ENCODE measurements at places on chromosomes 5 and 9. TPM values are rescaled to one million over a fixed set of nuclear protein-coding genes. Genes with fewer than 3 reads are reported as not detected.

Gene AQP7
- total RNA-seq = 13.3 TPM

DNA sequence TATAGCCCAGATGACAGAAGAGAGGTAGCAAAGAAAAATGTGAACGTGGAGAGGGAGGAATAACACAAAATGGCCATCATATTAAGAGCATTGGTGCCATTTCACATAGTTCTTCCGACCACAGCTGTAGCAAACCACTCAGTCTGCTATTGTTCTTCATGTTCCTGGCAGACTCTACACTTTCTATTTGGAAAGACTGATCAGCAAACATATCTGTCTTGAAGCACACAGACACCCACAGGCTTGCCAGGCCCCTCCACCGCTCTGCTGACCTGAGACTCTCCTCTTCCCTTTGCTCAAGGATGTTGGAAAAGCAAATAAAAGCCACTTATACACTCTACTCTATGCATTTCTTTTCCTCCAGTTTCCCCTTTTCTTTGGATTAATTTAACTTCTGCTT, 298.0 kb downstream of the FBXL7 start:
- no peak for DNase-seq
- H3K27me3 ChIP-seq = no peaks in the 10 kb centered on the region
- H3K4me1 ChIP-seq = peaks cover 3% of the 10 kb centered on the region
- H3K36me3 ChIP-seq = no peaks in the 10 kb centered on the region
- H3K4me3 ChIP-seq = no peak overlapping the region

- H3K27me3 ChIP-seq = no peaks in the 10 kb centered on the region
- DNase-seq = no peak
- peak overlapping the region; percentile 40 for H3K4me3 ChIP-seq
- peak overlapping the region; percentile 38 for H3K27ac ChIP-seq
Measured at GRCh38 chr5:43034591-43034968, 5.5 kb downstream of the ANXA2R start.

- H3K4me1 ChIP-seq = no peaks in the 10 kb centered on the region
- no peaks in the 10 kb centered on the region for H3K27me3 ChIP-seq
- no peaks in the 10 kb centered on the region for H3K36me3 ChIP-seq
- no peak for DNase-seq
- no peak overlapping the region for H3K27ac ChIP-seq
Measured at GRCh38 chr9:116566677-116567488, 120.2 kb upstream of the TRIM32 start.

Gene SLC6A7
- total RNA-seq = not detected

DNA sequence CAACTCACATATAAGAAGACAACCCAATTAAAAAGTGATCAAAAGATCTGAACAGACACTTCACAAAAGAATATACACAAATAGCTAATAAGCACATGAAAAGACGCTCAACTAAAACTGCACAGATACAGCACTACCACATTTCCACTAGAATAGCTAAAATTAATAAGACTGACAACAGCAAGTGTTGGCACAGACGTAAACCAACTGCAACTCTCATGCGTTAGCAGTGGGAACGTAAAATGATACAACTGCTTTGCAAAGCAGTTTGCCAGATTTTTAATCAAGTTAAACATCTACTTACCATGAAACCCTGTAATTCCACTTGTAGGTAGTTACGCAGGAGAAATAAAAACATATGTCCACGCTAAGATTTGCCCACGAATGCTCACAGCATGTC, 9.0 kb downstream of the SEMA4D start:
- DNase-seq = no peak
- no peaks in the 10 kb centered on the region for H3K27me3 ChIP-seq
- H3K27ac ChIP-seq = peak overlapping the region; percentile 94
- peak overlapping the region; percentile 10 for H3K4me3 ChIP-seq
- H3K4me1 ChIP-seq = peaks cover 39% of the 10 kb centered on the region

Gene HRCT1
- total RNA-seq = 4.9 TPM

Gene SCGB3A2
- not detected for total RNA-seq

DNA sequence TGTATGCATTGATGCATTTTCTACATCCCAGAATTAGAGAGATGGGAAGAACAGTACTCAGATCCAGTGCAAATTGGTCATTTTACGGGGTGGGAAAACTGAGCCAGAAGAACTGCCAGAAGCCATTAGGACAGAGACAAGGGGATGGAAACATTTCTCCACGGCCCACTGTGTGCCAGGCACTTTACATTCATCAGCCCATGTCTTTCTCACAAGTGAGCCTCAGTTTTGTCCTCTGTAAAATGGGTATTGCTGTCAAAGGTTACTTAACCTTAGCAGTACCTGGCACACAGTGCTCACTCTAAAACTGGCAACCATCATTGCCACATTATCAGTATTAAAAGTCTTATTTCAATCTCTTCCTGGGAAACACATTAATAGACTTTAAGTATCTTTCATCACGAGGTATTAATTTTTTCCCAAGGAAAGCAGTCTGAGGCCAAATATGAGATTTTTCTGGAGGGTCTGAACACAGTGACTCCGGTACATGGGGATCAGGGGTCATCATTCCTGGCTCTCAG, 5.2 kb downstream of the DUSP1 start:
- DNase-seq = peak; percentile 63
- peaks cover 14% of the 10 kb centered on the region for H3K36me3 ChIP-seq
- peaks cover 21% of the 10 kb centered on the region for H3K4me1 ChIP-seq
- peak overlapping the region; percentile 98 for H3K27ac ChIP-seq
- H3K27me3 ChIP-seq = no peaks in the 10 kb centered on the region

- H3K27ac ChIP-seq = no peak overlapping the region
- H3K27me3 ChIP-seq = no peaks in the 10 kb centered on the region
- H3K36me3 ChIP-seq = no peaks in the 10 kb centered on the region
- DNase-seq = no peak
- H3K4me3 ChIP-seq = no peak overlapping the region
Measured at GRCh38 chr9:137380606-137381005, 42.4 kb downstream of the EXD3 start.

DNA sequence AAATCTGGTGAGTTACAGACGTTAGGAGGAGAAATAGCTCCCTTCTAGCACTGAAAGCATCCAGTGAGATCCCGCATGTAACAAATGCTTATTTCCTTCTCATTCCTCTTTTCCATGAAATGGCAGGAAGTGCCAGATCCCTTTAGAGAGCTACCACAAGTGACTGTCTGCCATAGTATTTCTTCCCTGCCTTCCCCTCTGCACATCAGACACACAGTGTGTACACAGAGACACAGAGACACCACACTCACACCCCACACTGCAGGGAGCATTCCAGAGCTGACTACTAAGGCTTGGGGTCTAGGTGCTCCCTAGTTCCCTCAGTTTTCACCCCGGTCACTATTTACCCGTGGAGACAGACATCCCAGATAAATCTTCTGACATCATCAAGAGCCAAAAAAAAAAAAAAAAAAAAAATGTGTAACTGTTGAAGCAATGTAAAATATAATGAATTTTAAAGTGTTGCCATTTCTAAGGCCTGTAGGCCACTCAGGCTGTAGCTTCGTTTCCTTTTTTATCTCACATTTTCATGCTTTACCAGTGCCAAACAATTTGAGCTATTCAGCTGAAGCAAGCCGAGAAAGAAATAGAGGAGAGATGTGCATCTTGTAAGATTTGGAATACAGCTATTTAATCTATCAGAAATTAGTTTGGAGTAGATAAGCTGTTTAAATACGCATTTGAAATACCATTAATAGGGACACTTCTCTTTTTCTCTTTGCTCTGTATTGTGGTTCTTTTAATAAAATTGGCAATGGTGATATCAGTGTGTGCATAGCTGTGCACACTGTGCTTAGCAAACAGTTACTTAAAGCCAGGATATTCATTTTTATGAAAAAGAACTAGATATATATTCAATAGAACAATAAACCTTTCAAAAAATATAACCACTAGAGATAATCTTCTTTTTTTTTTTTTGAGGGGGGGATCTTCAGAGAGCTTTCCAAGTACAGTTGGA, 405.5 kb downstream of the PDE4D start:
- peak overlapping the region; percentile 32 for H3K27ac ChIP-seq
- DNase-seq = no peak
- no peak overlapping the region for H3K4me3 ChIP-seq
- peaks cover 39% of the 10 kb centered on the region for H3K4me1 ChIP-seq
- H3K36me3 ChIP-seq = no peaks in the 10 kb centered on the region

Gene SPATA31C1
- total RNA-seq = not detected

DNA sequence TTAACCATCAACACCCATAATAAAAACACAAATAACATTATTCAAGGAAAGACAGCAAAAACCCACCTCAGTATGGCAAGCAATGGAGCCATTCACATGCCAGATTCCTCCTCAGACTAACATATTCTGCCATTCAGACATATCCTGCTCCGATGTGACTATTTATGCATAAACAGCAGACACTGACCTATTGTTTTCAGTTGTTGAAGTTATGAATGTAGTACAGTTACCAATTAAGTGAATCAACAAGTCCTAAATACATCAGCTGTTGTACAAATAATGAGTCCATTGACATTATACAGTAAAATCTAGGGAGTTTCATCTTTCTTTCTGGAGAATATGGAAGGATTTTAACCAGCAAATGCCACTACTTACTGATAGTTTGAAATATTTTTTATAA, 131.7 kb downstream of the DENND1A start:
- H3K4me3 ChIP-seq = no peak overlapping the region
- H3K27me3 ChIP-seq = no peaks in the 10 kb centered on the region
- no peaks in the 10 kb centered on the region for H3K36me3 ChIP-seq
- H3K27ac ChIP-seq = no peak overlapping the region
- DNase-seq = no peak
- peaks cover 12% of the 10 kb centered on the region for H3K4me1 ChIP-seq

Gene AK8
- total RNA-seq = not detected

- DNase-seq = no peak
- H3K4me3 ChIP-seq = no peak overlapping the region
- no peaks in the 10 kb centered on the region for H3K27me3 ChIP-seq
Measured at GRCh38 chr9:71675857-71676165, 92.5 kb downstream of the CEMIP2 start.

DNA sequence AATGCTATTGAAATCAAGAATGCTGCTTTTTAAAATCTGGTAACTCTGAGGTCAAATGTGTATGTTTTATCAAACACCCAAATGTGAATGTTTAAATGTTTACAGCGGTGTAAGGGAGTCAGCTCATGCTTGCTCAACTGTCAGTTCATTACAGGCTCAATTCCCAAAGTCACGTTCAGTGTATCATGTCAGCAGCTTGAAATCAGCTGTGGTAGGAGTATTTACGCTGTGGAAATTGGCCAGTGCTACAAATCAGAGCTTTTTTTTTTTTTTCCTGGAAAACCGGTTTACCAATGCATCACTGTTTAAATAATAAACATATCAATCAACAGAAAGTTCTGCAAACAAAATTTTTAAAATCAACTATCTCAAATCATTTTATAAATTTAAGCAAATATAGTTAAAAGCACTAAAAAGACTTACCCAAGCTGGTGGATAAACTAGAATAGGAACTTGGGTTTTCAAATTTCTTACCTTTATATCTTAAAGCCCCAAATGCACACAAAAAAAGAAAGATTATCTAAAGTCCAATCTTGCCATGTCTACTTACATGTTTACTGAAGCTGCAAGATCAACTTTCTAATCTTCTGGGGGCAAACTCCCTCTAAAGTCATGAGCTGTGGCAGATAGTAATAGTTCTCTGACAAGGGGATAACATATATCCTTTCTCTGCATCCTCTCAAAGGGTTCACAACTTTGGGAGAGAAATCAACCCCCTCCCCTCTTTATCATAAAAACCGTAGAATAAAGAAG, 57.6 kb upstream of the GRAMD2B start:
- no peaks in the 10 kb centered on the region for H3K4me1 ChIP-seq
- no peak for DNase-seq

Gene FAM153A
- total RNA-seq = 1.1 TPM

GRCh38 chr9:25418974-25419373, 259.3 kb downstream of the TUSC1 start:
- no peak for DNase-seq
- H3K4me1 ChIP-seq = no peaks in the 10 kb centered on the region
- H3K27ac ChIP-seq = no peak overlapping the region
- no peaks in the 10 kb centered on the region for H3K36me3 ChIP-seq
- no peaks in the 10 kb centered on the region for H3K27me3 ChIP-seq
- H3K4me3 ChIP-seq = no peak overlapping the region

DNA sequence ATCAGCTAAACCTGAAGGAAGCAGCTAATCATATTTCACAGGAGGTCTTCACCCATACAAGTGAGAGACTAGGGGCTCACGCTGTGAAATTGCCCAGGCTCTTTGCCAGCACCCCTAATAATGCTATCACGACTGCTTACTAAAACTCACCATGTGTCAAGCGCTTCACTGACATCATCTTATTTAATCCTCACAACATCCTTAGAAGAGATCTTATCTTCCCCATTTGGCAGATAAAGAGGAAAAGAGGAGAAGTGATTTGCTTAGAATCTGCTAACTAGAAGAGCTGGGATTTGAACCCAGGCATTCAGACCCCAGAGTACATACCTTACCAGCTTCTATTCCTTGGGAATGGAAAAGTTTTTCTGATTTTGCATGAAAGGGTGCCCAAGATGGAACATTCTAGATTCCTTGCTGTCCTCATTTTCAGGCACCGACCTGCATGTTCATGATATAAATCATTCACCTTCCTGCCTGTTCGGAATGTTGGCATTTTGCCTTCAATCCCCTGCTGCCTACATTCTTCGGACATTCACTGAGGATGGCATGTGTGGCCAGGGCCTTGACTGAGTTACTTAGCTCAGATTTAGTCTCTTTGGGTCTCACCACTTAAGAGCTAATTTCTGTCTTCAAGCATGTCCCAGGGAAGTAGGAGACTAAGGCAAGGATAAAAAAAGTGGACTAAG, 88.1 kb downstream of the SH3TC2 start:
- no peak for DNase-seq
- H3K27me3 ChIP-seq = no peaks in the 10 kb centered on the region
- no peaks in the 10 kb centered on the region for H3K36me3 ChIP-seq

Gene SLC44A1
- total RNA-seq = 18.9 TPM

GRCh38 chr9:106277966-106278365, 583.6 kb downstream of the TMEM38B start:
- H3K27ac ChIP-seq = no peak overlapping the region
- no peak overlapping the region for H3K4me3 ChIP-seq
- no peaks in the 10 kb centered on the region for H3K4me1 ChIP-seq
- DNase-seq = no peak
- no peaks in the 10 kb centered on the region for H3K27me3 ChIP-seq

Gene LIFR
- 28.9 TPM for total RNA-seq

GRCh38 chr5:173972607-173972924, 16.4 kb upstream of the C5orf47 start:
- H3K36me3 ChIP-seq = no peaks in the 10 kb centered on the region
- no peaks in the 10 kb centered on the region for H3K27me3 ChIP-seq
- H3K4me1 ChIP-seq = peaks cover 5% of the 10 kb centered on the region
- peak overlapping the region; percentile 55 for H3K4me3 ChIP-seq

- H3K36me3 ChIP-seq = no peaks in the 10 kb centered on the region
- no peaks in the 10 kb centered on the region for H3K27me3 ChIP-seq
- no peaks in the 10 kb centered on the region for H3K4me1 ChIP-seq
- no peak overlapping the region for H3K4me3 ChIP-seq
- DNase-seq = no peak
Measured at GRCh38 chr5:28516722-28517121, 1478.3 kb upstream of the CDH9 start.

DNA sequence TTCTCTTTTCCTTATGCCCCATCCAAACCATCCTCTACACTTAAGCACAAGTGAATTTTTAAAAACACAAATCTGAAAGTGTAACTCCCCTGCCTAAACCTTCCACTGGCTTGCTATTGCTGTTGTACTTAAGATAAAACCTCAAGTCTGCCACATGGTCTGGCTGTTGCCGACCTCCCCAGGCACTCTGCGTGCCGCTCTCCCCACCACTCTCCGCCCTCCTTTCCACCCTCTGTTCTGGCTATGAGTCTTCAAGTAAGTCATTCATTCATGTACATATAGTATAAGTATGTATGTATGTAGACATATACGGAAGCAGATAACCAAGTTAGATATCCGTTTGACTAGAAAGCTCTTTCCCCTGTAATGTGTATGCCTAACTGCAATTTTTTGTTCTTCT, 94.7 kb upstream of the ANKRD55 start:
- H3K36me3 ChIP-seq = no peaks in the 10 kb centered on the region
- DNase-seq = no peak
- no peaks in the 10 kb centered on the region for H3K27me3 ChIP-seq
- H3K4me1 ChIP-seq = no peaks in the 10 kb centered on the region
- no peak overlapping the region for H3K4me3 ChIP-seq
